Activated CD4-positive, alpha-beta T cell treated with anti-CD3 and anti-CD28 coated beads for 48 hours (primary cell): ENCODE measurements at places on chromosomes 1 and 21.

DNA sequence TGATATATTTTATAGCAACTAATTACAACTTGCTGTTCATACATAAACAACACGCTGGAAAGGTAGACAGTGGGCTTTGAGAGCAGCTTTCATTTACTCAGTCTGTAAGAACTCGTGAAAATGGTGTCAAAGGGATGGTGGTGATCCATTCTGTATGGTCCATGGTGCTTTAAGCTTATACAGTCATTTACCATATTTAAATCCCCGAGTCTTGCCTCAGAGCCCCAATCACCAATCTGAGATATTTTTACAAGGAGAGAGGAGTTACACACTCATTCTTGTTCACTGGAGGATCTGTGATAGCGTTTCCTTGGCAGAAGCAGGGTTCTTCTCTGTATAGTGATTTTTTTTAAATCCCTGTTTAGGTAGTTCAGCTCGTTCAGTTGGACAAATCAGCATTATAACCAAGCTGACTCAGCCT is 694.6 kb downstream of the USP25 start:
- no peak for DNase-seq

- no peak for DNase-seq
These were observed 24.2 kb downstream of the SLC5A9 start for GRCh38 chr1:48246727-48247126.

GRCh38 chr1:35931446-35932157 is 697 bp downstream of the AGO3 start:
- DNase-seq = no peak

- DNase-seq = no peak
These were observed 19.4 kb downstream of the CLIC6 start for GRCh38 chr21:34688145-34688544.

- DNase-seq = no peak
These were observed 82.4 kb downstream of the OBSCN start for GRCh38 chr1:228289996-228290881.

- no peak for DNase-seq
These were observed 55.2 kb downstream of the COLGALT2 start for GRCh38 chr1:183982172-183982963.

GRCh38 chr1:174726167-174726879 is 273.4 kb upstream of the CACYBP start:
- DNase-seq = no peak

GRCh38 chr1:18261891-18262290 is 154.3 kb downstream of the IGSF21 start:
- no peak for DNase-seq

GRCh38 chr1:179709841-179710329 is 33.2 kb upstream of the FAM163A start:
- DNase-seq = no peak

DNA sequence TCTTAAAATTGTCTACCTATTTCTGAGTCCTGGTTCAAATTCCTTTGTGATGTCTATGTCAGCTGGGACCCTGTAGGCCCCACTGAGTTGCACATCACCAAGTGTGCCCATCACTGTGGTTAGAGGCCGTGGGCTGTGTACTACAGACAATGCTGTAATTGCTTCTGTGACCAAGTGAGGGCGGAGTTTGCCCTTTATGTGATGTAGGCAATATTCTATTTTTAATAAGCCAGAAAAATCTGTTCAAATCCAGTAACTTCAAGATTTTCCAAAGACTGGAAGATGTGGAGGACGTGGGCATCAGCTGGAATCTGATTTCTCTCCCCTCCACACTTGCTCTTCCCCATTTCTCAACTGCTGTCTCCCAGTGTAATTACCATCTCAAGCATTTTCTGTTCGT is 215.4 kb downstream of the PBX1 start:
- no peak for DNase-seq

- DNase-seq = no peak
These were observed 8.8 kb downstream of the USP16 start for GRCh38 chr21:29033301-29033700.

GRCh38 chr1:192477630-192478029 is 97.9 kb upstream of the RGS1 start:
- no peak for DNase-seq

GRCh38 chr1:35598895-35599294 is 25.8 kb downstream of the TFAP2E start:
- DNase-seq = no peak

DNA sequence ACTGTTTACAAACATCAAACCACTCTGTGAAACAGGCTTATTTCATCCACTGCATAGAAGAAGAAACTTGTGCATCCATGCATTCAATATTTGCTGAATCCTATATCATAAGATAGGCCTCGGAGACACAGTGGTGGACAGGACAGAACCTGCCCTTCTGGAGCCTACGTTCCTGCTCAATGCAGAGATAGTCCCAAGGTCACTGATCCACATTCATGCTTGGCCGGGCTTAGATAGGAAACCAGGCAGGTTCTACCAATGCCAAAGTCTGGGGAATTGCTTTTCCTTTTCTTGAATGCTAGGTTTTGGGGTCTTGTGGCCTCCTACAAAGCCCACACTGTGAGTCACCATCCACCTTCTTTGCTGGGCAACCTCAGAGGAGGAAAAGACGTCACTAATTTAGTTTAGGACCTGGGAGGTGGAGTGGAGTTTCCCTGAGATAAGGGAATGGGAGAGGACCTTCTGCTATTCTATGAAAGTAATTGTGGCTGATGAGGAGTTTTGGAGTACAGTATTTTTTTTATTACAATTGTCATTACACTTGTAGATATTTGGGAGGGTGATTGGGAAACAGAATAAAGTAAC is 99.7 kb upstream of the CD34 start:
- DNase-seq = no peak

DNA sequence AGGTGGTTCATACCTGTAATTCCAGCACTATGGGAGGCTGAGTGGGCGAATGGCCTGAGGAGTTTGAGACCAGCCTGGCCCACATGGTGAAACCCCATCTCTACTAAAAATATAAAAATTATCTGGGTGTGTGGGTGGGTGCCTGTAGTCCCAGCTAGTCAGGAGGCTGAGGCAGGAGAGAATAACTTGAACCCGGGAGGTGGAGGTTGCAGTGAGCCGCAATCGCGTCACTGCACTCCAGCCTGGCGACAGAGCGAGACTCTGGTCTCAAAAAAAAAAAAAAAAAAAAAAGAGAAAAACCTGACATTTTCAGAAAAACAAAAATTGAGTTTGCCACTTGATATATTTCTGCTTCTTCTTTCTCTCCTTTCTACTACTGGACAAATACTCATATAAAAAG is 24.3 kb downstream of the CA6 start:
- DNase-seq = peak; percentile 33

DNA sequence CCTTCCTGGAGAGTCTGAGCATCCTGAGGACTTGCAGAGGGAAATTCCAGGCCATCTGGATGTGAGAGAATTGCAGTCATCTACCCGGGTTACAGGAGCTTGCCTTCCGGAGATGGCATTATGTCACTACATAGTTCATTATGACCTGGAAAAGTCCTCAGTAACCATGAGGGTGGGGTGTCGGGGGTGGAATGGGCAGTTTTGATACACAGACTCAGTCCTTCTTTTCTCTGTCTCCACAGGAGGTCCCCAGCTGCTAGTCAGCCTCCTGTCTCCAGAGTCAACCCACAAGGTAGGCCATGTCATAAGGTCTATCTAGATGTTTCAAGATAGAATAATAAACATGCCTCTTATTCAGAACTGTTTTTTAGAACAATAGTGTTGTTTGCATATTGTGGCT is 268.2 kb upstream of the SGIP1 start:
- DNase-seq = no peak

GRCh38 chr1:111199329-111199728 is 1.1 kb downstream of the DENND2D start:
- no peak for DNase-seq

DNA sequence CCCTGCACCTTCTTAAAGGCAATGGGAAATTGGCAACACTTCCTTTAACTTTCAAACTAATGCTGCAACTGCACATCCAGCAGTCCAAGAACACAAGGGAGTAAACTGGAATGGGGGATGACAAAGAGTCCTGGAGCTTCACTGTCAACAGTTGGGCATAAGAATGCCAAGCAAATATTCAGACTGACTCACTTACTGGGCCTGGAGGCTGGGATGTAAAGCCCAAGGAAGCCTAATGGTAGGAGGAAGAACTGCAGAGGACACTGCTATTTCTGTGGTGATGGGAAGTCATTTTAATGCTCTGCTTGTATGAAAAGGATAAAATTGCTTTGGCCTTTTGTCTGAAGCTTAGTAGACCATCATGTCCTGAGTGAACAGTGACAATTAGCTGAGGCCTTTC is 15.7 kb upstream of the DMRTA2 start:
- no peak for DNase-seq

DNA sequence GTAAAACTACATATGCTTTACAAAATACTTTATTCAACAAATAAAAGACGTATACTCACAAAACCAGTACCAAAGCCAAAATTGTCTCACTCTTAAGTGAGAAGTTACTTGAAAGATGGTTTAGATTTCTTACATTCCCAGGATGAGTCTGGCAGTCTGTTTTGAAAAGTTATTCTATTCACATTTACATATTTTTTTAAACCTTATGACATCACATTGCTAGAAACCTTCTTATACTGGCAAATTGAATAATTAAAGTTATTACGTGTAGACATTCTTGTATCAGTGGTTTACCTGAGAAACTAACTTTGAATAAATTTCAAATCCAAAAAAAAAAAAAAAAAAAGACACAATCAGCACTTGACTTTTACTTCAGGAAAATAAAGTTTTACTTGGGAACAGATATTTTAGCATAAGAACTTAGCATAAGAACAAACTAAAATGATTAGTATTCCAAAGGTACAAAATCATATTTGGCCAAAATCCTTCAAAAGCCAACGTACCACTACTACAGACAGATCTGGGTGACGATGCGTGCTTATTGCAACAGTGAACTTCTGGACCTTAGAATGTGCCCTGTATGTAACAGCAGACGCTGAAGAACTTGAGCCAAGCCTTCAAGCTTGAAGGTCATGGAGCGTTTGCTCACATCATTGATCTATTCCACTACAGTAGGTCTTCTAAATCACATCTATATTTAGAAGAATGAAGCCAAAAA is 2.5 kb downstream of the CDC42BPA start:
- no peak for DNase-seq

GRCh38 chr1:2251786-2252185 is 23.7 kb downstream of the SKI start:
- no peak for DNase-seq

DNA sequence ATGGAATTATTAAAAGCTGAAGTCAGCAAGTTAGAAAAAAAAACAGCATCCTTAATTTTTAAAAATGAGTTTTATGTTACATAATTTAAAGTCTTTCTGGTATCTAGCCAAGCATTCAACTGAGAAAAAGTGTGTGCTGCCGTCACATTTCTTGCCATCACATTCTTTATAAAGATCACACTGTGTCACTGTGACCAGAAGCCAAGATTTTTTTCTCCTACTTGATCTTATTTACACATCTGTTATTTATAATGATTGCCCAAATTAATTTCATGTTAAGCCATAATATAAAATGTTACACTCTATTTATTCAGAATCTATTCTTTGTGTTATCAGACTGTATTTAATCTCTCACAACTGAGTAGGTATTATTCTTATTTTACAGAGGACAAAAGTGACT is 1603.7 kb downstream of the PLA2G4A start:
- no peak for DNase-seq

- DNase-seq = peak; percentile 81
These were observed 38.2 kb upstream of the H6PD start for GRCh38 chr1:9196129-9197040.

DNA sequence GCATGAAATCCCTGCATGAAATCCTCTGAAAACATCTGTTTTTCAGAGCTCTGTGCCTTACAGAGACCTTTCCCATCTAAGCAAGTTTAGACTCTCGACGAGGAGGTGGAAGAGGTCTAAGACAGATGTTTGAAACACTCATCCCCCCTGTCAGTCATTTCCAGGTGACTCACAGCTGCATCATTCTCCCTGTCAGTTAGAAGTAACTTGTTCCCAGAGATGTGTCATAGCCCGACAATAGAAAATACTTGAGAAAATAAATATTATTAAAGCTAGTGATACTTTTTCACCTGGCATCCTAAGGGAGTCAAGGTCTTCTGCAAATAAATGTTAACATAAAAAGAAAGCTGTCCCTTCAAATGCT is 41.6 kb upstream of the SEC16B start:
- no peak for DNase-seq

GRCh38 chr1:39657923-39658485 is 13.9 kb downstream of the NT5C1A start:
- peak; percentile 82 for DNase-seq

DNA sequence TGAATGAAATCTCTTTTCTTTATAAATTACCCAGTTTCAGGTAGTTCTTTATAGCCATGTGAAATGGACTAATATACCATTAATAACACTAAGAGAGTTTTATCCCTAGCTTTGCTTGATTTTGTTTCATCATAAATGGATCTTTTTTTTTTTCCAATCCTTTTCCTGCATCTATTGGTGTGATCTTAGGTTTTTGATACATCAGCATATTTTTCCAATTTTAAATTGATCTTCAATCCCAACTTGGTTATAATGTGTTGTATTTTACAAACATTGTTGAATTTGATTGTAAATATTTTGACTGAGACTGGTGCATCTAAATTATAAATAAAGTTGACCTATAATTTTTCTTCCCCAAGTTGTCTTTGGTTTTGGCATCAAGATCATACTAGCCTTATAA is 4.3 kb upstream of the RTCA start:
- DNase-seq = no peak

- no peak for DNase-seq
These were observed 166.2 kb downstream of the ASTN1 start for GRCh38 chr1:176998183-176998795.

DNA sequence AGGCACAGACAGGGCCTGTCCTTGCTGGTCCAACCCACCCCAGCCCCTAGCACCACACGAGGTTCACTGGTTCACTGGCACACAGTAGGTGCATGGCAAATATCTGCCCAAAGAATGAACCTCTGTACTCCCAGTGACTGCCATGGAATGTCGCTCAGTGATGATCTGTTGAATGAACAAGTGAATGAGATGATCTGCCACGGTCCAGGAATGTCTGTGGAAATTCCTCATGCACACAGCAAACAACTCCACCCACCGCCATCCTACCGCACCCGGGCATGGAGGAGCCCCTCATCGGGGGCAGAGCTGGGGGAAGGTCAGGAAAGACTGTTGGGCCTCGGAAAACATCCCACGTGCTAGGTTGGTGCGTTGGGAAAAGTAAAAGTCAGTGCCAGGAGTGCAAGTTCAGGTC is 1.7 kb downstream of the HSPG2 start:
- DNase-seq = no peak

- peak; percentile 12 for DNase-seq
These were observed 33.7 kb upstream of the FBXO28 start for GRCh38 chr1:224080115-224080774.

- peak; percentile 11 for DNase-seq
These were observed 29.4 kb upstream of the PPP2R5A start for GRCh38 chr1:212255705-212256307.
